ENCODE measurements at places on chromosomes 3 and 15.

DNA sequence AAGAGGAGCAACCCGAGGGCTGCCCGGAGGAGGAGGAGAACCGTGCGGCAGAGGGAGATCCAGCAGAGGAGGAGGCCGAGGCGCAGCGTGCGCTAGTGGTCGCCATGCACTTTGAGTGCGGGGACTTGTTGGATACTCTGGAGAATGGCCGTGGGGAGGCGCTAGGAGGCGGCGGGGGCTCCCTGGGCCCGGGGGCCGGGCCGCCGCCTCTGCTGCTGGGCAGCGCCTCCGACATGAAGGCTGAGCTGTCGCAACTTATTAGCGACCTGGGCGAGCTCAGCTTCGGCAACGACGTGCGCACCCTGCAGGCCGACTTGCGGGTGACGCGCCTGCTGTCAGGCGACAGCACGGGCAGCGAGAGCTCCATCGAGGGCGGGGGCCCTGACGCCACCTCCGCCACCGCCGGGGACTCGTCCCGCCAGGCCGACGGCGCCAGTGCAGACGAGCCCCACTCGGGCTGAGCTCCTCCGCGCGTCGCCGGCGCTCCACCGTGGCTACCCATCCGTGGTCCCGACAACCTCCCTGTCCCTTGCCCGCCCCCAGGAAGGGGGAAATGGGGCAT is 2.0 kb downstream of the FAM43A start:
- DNase-seq = peak; percentile 78

DNA sequence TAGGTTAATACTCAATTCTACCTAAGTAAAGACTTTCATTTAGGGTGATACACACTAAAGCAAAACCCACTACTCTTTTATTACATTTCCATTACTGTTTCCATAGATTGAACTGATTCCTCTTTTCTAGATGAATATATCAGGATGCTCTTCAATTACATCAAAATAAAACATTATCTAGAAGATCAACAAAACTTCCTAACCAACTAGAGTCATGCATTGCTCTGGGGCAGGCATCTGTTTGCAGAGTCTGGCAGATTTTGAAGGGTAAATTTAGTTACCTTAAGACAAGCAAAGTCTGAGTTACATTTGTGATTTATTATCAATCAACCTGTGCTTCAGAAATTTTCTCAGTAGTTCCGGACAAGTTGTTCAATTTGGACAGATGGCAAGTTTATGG is 117.1 kb downstream of the NEK11 start:
- DNase-seq = no peak

- DNase-seq = no peak
Observed at GRCh38 chr15:84887938-84888337, 3.5 kb downstream of the SLC28A1 start.

- DNase-seq = no peak
Observed at GRCh38 chr3:49566312-49566711, 12.0 kb downstream of the BSN start.

DNA sequence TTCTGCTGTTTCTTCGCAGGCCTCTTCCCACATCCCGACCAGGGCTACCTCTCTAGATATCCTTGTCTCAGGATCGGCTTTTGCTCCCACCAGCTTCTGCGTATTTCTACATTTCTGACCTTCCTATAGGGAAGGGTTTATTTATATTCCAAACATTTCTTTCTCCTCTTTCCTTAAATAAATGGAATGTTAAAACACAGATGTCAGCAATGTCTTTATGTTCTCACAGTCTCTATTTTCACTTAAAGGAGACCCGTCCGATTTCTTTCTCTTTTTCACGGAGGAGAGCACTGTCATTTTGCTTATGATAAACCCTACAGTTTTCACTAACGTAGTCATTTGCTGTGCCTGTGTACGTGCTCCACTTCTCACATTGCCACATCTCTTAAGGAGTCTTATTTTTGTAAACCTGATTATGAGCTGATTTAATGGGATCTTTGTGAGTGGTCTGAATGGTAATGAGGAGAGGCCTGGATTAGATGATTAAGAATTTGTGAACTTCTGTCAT is 630 bp downstream of the KIF15 start:
- no peak for DNase-seq

DNA sequence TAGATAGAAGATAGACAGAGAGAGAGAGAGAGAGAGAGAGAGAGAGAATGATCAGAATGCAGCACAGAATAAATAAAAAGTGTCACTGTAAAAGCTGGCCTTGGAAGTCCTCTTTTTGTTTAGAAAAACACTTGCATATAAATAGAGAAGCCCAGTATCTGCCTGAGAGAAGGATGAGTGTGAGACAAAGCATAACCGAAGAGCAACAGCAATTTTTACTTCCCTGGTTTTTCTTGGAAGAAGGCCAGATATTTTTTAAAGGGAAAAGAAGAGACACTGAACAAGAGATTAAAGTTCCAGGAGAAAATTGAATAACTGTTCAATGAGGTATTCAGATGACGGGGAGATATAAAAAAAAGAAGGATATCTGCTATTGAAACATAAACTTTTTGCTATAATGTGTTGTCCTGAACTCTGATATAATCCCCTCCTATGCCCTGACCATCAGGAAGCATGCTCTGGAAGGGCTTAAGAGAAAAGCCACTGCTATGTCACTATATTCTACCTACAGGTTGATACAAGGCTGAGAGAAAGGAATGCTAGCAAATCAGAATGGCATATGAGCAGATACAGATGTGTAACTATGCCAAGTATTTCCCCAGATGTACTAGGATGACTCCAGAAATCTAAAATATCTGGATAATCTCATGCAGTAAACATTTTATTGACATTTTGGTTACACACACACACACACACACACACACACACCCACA is 358.9 kb downstream of the RBMS3 start:
- DNase-seq = no peak

- no peak for DNase-seq
Observed at GRCh38 chr3:32340039-32340438, 51.6 kb upstream of the CMTM7 start.

DNA sequence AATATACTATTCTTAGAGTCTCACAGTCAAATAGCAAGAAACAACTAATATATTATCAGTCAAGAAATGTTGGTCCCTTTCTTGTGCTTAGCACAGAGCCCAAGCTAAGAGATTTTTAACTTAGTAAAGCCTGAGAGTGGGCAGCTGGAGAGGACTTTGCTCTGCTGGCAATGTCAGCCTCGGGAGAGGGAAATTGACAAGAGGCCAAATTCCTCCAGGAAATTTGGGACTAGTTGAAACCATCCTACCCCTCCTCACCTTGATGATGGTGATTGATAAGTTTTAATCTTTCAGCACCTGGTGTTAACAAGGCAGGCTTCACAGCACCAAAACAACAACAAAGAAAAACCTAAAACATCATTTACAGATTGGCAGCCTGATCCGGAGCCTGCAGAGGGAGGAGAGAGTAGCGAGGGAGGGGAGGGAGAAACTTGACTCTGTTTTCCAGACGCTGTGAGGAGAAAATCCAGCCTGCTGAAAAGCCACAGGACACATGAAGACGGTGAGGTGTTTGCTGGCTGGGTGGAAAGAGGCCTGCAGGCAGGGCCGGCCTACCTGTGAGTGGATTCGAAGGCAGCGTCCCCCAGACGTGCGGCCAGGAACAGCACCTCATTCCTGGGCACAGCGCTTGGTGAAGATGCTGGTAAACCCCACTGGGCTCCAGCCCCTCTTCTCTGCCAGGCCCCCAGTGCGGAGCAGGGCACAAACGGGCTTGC is 150.9 kb downstream of the LRRC28 start:
- DNase-seq = no peak

GRCh38 chr15:66882251-66883020 is 180.4 kb downstream of the SMAD6 start:
- no peak for DNase-seq

GRCh38 chr15:63701365-63701764 is 104.2 kb downstream of the FBXL22 start:
- DNase-seq = no peak

GRCh38 chr3:13850161-13850945 is 29.5 kb downstream of the WNT7A start:
- DNase-seq = no peak

DNA sequence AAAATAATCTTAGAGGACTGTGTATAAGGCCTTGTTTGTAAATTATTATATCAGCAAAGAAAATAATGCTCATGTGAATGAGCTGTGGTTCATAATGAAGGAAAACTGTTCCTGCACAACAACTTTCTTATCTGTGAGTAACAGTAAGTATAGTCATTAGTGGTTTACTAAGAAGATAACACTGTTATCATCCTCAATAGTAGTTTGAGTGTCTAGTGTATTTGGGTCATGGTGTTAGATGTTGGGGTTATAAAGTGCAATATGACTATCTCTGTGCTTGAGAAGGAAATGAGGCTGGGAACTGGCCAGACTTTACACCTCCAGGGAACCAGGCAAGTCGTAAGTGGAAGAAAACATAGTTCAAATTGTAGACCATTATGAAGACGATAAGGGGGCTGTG is 15.6 kb downstream of the VPS8 start:
- DNase-seq = no peak

DNA sequence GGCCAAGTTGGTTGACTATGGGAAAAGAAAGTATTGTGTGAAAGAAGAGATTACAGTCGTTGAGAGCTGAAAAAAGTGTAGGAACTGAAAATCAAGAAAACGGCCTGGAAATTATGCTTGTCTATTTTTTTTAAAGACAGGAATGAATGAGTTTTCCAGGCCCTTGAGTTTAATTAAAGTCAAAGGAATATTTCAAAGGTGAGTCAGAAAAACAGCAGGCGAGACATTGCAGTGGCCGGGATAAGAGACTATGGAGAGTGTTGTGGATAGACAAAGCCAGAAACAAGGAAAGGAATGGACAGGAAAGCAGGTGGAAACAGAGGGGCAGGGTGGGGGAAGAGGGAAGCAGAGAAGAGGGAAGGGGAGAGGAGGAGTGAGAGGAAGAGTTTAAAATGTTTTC is 275.1 kb upstream of the LRTM1 start:
- DNase-seq = no peak

DNA sequence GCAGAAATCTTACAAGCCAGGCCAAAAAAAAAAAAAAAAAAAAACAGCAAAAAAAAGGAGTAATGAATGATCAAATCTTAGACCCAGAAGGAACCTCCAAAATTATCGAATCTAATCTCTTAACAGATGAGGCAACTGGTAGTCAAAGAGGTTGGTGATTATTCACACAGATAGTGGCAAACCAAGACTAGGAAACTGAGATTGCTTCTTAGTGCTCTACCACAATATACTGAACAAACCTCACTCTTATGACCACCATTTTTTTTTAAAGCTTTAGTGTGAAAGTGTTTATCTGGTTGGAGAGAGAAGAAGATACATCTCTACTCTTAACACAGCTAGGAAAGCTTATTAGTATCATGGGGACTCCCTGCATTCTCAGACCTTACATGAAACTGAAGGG is 17.3 kb downstream of the ATOSA start:
- DNase-seq = no peak

GRCh38 chr15:52730173-52730572 is 51.0 kb upstream of the ATOSA start:
- DNase-seq = no peak

DNA sequence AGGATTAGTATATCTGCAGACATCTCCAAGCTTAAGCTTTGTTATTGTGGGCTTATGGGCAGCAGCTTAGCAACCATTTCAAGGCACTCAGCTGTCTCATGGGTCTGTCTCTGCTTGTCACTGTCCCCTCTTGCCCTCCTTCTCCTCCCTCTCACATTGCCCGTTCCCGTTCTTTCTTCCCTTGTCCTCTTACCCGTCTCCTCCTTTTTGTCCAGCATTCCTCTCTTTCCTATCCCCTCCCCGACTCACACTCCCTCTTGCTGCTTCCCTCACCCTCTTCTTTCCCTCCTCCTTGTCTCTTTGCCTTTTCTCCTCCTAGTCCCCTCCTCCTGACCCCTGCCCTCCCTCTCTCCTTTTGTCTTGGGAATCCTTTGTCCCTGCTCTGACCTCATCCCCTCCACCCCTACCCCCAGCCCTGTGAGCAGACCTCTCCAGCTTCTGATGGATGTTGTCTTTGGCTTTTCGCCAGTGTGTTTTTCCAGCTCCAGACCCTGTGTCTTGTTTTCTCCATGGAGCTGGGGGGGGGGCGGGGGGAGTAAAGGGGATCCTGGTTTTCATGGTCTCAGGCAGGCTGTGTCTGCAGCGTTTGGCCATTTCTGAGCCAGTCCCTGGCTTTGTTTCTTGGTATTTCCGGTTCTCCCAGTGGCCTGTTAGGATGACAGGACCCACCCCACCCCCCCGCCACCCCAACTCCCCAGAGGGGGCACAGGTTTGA is 47.9 kb upstream of the TRAK1 start:
- peak; percentile 82 for DNase-seq

DNA sequence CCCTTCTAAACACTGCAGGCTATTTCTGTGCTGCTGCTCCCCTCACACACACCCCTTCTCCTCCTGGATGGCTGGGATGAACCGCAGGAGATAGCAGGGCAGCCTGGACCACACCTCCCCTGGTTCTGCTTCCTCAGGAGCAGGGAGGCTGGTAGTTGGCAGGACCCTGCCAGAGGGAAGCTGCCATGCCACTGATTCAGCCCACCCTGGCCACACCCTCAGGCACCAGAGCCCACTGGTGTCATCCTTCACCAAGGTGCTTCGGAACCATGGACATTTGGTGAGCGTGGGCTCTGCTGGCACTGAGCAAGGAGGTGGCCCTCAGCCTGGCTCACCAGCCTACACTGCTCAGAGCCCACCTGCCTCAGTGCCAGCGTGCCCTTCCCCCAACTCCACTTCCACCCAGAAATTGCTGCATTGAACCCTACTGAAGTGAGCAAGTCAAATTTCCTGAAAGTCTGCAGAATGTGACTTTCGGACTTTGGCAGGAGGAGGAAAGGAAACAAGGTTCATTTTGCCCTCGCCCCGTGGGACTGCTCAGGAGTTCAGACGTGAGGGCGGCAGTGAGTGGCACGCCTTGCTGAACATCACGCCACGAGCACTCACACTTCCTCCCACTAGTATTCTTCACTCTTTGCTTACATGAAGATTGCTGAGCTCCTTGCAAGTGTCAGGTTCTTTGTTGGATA is 26.3 kb downstream of the BMF start:
- DNase-seq = no peak

GRCh38 chr15:87660251-87661129 is 596.0 kb downstream of the NTRK3 start:
- no peak for DNase-seq

DNA sequence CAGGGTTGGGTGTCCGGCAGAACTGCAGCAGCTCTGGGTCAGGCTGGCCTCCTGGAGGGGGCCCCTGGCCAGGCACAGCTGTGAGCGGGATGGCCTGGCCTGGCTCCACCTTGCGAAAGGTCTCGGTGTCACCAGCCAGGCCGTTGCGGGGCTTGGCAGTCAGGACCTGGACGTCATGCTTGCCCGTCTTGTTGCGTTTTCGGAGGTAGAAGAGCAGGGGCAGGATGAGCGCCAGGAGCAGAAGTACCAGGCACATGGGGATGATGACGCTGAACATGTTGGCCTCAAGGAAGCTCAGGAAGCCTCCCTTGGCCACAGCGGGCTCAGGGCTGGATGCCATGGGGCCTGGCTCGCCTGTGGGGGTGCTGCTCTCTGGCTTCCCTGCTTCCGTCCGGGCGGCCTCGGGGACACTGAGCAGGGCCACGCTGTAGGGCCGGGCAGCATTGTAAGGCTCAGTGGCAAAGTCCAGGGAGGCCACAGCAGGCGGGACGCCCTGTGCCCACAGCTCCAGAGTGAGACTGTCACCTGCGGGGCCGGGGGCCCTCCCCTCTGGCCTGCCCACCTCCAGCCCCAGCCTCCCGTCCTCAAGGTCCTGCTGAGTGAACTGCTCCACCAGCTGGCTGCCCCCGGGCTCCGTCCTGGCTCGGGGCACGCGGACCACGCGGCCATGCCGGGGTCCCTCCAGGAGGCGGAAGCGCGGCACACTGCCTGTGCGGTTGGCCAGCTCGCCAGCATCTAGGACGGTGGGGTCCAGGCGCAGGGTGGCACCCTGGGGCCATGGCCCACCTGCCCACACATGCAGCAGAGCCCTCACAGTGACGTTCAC is 28.1 kb downstream of the SNX33 start:
- no peak for DNase-seq

GRCh38 chr15:80182611-80183261 is 29.9 kb downstream of the FAH start:
- DNase-seq = no peak
